ENCODE measurements at places on chromosomes 16 and 17.

GRCh38 chr17:68566442-68566738 is 34.8 kb downstream of the FAM20A start:
- H3K36me3 ChIP-seq = no peaks in the 10 kb centered on the region
- H3K4me1 ChIP-seq = no peaks in the 10 kb centered on the region
- H3K4me3 ChIP-seq = no peak overlapping the region
- no peak overlapping the region for H3K27ac ChIP-seq
- H3K27me3 ChIP-seq = peaks cover 22% of the 10 kb centered on the region

GRCh38 chr17:50093246-50093645 is 1.9 kb upstream of the PDK2 start:
- H3K27me3 ChIP-seq = peaks cover 5% of the 10 kb centered on the region
- DNase-seq = no peak
- peaks cover 34% of the 10 kb centered on the region for H3K4me1 ChIP-seq

DNA sequence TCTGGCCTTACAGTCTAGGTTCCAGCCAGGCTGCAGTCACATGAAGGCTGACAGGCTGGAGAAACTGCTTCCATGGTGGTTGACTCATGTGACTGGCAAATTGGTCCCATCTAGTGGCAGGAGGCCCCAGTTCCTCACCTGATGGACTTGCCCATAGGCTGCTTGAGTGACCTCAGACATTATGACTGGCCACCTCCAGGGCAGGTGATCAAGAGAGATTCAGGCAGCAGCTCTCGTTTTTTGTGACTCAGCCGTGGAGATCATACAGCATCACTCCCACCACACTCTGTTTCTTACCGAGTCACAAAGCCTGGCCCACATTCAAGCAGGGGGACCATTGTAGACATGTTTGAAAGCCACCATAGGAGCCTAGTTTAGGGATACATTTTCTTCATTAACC is 34.5 kb downstream of the SIAH1 start:
- DNase-seq = no peak
- H3K4me3 ChIP-seq = no peak overlapping the region
- peaks cover 15% of the 10 kb centered on the region for H3K4me1 ChIP-seq
- peaks cover 47% of the 10 kb centered on the region for H3K36me3 ChIP-seq
- no peaks in the 10 kb centered on the region for H3K27me3 ChIP-seq

DNA sequence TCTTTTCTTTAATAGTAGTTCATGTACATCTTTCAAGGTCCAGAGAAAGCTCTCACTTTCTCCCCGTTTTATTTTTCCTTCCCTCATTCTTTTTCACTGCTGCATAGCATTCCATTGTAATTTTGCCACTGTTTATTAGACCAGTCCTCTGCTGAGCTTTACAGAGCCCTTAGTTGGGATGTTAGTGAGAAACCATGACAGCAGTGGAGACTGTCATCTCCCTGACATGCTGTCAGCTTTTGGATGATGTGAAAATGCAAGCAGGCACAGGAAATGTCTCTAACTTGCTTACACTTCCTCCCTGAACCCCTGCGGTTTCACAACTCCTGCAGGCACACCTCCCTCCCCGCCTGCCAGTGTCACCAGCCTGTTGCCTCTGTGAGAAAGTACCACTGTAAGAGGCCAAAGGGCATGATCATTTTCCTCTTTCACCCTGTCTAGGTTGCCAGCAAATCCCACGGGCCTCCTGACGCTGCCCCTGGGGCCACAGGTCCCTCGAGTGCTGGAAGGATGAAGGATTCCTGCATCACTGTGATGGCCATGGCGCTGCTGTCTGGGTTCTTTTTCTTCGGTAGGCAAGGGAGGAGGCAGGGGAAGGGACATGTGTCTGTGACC is at the start of gene ITGAL:
TSS of gene ITGAL (plus strand) at position 415 of the 615 bp plus-strand sequence. CDS start at position 511, 96 bp downstream.
- peaks cover 73% of the 10 kb centered on the region for H3K4me1 ChIP-seq
- peaks cover 48% of the 10 kb centered on the region for H3K36me3 ChIP-seq
- H3K27me3 ChIP-seq = no peaks in the 10 kb centered on the region
- H3K4me3 ChIP-seq = peak within 1 kb of the TSS; percentile 99
- DNase-seq = peak; percentile 91

GRCh38 chr17:48556229-48556575 is 11.3 kb upstream of the HOXB2 start:
- peaks cover 93% of the 10 kb centered on the region for H3K27me3 ChIP-seq
- H3K36me3 ChIP-seq = peaks cover 13% of the 10 kb centered on the region

- no peak for DNase-seq
- peaks cover 34% of the 10 kb centered on the region for H3K4me1 ChIP-seq
- no peaks in the 10 kb centered on the region for H3K27me3 ChIP-seq
- no peak overlapping the region for H3K27ac ChIP-seq
- no peak overlapping the region for H3K4me3 ChIP-seq
- peaks cover 46% of the 10 kb centered on the region for H3K36me3 ChIP-seq
Measured at GRCh38 chr16:80993307-80993706, 13.4 kb downstream of the CMC2 start.

- no peaks in the 10 kb centered on the region for H3K4me1 ChIP-seq
- DNase-seq = no peak
- H3K27me3 ChIP-seq = peaks cover 75% of the 10 kb centered on the region
- no peaks in the 10 kb centered on the region for H3K36me3 ChIP-seq
- no peak overlapping the region for H3K4me3 ChIP-seq
Measured at GRCh38 chr17:83100220-83100852, 20.9 kb downstream of the METRNL start.

DNA sequence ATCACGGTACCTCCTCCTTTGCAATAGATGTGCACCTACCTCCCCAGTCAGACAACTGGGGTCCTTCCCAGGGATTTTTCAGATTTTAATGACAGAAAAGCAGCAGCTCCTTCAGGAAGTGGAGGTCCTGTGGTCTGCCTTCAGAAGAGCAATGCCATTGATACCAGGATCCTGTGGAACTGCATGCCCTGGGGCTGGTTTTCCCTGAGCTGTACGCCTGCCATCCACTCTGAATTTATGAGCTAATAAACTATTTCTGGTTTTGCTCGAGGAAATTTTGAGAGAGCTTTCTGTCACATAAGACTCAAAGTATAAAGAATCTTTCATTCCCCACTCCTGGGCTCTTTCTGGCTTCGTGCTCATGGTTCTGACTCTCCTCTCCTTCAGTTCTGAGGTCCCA is 10.0 kb upstream of the CCL23 start:
- DNase-seq = no peak
- H3K36me3 ChIP-seq = no peaks in the 10 kb centered on the region
- H3K27ac ChIP-seq = no peak overlapping the region
- H3K4me1 ChIP-seq = no peaks in the 10 kb centered on the region
- H3K27me3 ChIP-seq = peaks cover 55% of the 10 kb centered on the region

- no peak for DNase-seq
- no peaks in the 10 kb centered on the region for H3K4me1 ChIP-seq
- H3K36me3 ChIP-seq = no peaks in the 10 kb centered on the region
- no peak overlapping the region for H3K4me3 ChIP-seq
- H3K27me3 ChIP-seq = peaks cover 4% of the 10 kb centered on the region
Measured at GRCh38 chr16:18060351-18060750, 276.2 kb downstream of the NPIPA8 start.

DNA sequence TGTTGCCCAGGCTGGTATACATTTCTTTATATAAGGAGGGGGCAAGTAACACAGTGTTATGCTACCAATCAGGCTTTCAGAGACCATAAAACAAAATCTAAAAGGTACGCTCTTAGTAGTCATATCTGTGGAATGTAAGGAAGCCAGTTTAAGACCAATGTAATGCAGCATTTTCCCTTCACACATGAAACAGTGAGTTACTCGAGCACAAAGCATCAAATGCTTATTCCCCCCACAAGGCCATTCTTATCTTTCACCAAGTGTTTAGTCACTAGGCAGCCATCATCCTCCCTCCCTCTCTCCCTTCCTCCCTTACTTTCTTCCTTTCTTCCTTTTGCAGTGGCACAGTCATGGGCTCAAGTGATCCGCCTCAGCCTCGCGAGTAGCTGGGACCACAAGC is 12.8 kb downstream of the HMOX2 start:
- H3K4me1 ChIP-seq = peaks cover 73% of the 10 kb centered on the region
- H3K4me3 ChIP-seq = peak overlapping the region; percentile 64
- H3K36me3 ChIP-seq = peaks cover 53% of the 10 kb centered on the region
- no peak for DNase-seq
- peak overlapping the region; percentile 96 for H3K27ac ChIP-seq

DNA sequence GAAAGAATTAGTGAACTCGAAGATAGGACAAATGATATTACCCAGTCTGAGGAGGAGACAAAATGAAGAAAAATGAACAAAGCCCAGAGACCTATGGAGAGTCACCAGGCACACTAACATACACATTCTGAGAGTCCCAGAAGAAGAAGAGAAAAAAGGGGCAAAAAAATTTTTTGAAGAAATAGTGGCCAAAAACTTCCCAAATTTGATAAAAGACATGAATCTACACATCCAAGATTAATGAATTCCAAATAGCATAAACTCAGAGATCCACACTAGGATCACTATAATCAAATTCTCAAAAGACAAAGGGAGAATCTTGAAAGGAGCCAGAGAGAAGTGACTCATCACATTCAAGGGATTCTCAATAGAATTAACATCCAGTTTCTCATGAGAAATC is 3.4 kb upstream of the OR4D1 start:
- H3K27me3 ChIP-seq = peaks cover 43% of the 10 kb centered on the region
- DNase-seq = no peak
- peaks cover 4% of the 10 kb centered on the region for H3K4me1 ChIP-seq
- H3K27ac ChIP-seq = no peak overlapping the region
- no peak overlapping the region for H3K4me3 ChIP-seq

- peaks cover 20% of the 10 kb centered on the region for H3K4me1 ChIP-seq
- no peak overlapping the region for H3K27ac ChIP-seq
- H3K36me3 ChIP-seq = no peaks in the 10 kb centered on the region
Measured at GRCh38 chr17:31093866-31094599, 744 bp upstream of the NF1 start.

GRCh38 chr16:9316615-9317014 is 225.2 kb downstream of the HAPSTR1 start:
- no peak overlapping the region for H3K27ac ChIP-seq
- H3K4me3 ChIP-seq = no peak overlapping the region
- H3K4me1 ChIP-seq = no peaks in the 10 kb centered on the region
- no peaks in the 10 kb centered on the region for H3K36me3 ChIP-seq

DNA sequence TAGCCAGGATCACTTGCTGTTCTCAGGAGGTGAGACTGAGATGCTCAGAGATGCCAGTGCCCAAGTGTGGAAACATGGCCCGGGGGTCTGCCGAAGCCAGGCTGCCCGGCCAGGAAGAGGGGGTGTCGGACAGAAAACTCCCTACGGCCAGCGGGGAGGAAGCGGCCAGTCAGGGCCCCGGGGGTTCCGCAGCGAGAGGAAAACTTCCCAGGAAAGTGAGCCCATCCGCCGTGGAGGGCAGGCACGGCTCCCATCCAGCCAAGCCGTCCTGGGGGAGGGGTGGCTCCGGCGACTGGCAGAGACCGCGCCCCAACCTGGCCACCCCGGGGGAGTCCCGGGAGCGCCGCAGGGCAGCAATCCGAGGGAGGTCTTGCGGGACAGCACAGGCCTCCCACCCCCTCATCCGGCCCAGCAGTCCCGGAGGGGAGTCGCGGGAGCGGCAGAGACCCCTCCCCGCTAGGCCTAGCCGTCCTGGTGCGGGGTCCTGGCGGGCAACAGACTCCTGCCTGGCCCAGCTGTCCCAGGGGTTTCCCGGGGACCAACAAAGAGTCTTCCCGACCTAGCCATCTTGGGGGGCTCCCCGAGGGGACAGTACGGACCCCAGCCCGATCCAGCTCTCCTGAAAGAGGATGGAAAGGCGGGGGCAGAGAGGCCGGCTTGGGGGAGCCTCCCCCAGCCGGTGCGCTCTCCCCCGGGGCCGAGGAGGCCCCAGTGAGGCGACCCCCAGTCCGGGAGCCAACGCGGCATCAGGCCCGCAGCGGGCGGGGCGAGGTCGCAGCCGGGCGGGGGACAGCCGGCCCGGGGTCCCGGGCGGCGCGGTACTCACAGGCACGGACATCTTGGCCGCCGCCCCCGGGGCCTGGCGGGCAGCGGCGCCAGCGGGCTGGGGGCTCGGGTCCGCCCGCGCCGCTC is 13.8 kb upstream of the BCAR1 start:
- no peak for DNase-seq
- peaks cover 92% of the 10 kb centered on the region for H3K27me3 ChIP-seq
- H3K27ac ChIP-seq = no peak overlapping the region
- peaks cover 2% of the 10 kb centered on the region for H3K4me1 ChIP-seq
- no peak overlapping the region for H3K4me3 ChIP-seq
- H3K36me3 ChIP-seq = no peaks in the 10 kb centered on the region

DNA sequence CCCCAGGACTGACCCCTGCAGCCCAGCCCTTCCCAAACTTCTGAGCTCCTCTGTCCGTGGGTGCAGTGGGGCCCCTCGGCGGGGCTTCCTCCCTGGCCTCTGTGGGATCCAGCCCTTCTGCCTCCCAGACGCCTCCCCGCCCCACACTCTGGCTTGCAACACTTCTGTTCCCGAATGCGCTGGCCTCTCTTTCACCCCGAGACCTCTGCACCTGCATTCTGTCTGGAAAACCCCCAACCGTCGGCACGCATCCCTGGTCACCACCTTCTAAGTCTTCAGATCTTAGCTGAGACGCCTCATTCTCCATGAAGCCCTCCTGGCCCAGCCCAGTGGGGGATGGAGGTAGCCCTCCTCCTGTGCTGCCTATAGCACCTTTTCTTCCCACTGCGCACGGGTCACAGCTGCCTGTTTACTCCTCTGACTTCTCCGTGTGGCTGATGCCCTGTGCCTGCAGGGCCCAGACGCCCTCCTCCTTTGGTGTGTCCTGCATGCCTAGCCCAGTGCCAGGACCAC is 26.4 kb downstream of the TMEM235 start:
- DNase-seq = peak; percentile 52
- H3K27me3 ChIP-seq = no peaks in the 10 kb centered on the region
- peaks cover 80% of the 10 kb centered on the region for H3K4me1 ChIP-seq
- peak overlapping the region; percentile 92 for H3K27ac ChIP-seq
- H3K4me3 ChIP-seq = peak overlapping the region; percentile 48

GRCh38 chr17:36591434-36592315 is at the start of gene DHRS11:
DHRS11 (plus strand) TSS chr17:36591879; CDS start chr17:36592010, 131 bp downstream.
- H3K27me3 ChIP-seq = peaks cover 18% of the 10 kb centered on the region
- H3K4me3 ChIP-seq = peak within 1 kb of the TSS; percentile 55
- H3K4me1 ChIP-seq = peaks cover 25% of the 10 kb centered on the region
- H3K36me3 ChIP-seq = peaks cover 22% of the 10 kb centered on the region

GRCh38 chr16:89246903-89247733 is 29.6 kb downstream of the ZNF778 start:
- peaks cover 8% of the 10 kb centered on the region for H3K36me3 ChIP-seq
- peak overlapping the region; percentile 70 for H3K4me3 ChIP-seq
- peaks cover 7% of the 10 kb centered on the region for H3K27me3 ChIP-seq
- peak overlapping the region; percentile 24 for H3K27ac ChIP-seq
- H3K4me1 ChIP-seq = peaks cover 27% of the 10 kb centered on the region
- DNase-seq = peak; percentile 95

DNA sequence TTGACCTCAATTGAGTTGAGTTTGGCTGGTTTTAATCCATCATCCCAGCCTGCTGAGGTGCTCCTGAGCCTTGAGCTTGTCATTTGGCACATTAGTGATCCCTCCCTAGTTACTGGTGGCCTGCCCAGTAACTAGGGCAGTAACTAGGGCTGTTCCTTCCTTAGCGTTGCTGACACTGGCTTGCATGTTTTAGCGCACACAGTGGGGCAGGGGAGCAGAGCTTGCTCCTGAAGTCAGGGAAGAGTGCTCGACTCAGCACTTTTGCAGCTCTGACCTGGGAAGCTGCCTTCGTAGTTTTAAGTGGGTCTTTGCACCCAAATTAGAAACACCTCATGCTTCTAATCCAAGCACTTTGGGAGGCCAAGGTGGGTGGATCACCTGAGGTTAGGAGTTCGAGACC is 15.7 kb downstream of the CCDC42 start:
- H3K4me3 ChIP-seq = no peak overlapping the region
- DNase-seq = no peak
- peaks cover 25% of the 10 kb centered on the region for H3K27me3 ChIP-seq
- H3K4me1 ChIP-seq = no peaks in the 10 kb centered on the region

GRCh38 chr16:85570213-85570734 is 42.8 kb upstream of the GSE1 start:
- H3K4me1 ChIP-seq = peaks cover 48% of the 10 kb centered on the region
- H3K36me3 ChIP-seq = peaks cover 2% of the 10 kb centered on the region
- DNase-seq = no peak
- H3K4me3 ChIP-seq = no peak overlapping the region
